GM23338 (cell line): ENCODE measurements at places on chromosomes 7 and 10. TPM values are rescaled to one million over a fixed set of nuclear protein-coding genes. Genes with fewer than 3 reads are reported as not detected.

DNA sequence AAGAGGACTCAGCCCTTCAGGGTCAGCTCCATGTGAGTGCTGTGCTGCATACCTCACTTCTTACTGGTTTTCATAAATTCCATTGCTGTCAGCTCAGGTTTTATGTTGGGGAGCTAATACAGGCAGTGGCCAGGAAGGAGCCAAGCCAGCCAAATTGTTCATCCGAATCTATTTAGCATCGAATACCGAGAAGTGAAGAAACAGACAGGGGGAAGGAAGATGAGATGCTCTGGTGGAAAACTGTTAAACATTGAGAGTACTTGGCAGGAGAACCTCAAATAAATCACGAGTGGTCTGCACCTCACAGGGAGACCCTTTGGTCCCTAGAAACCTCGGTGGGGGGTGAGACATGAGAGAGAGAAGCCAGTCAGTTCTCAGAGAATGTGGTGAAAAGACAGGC lies 196.0 kb upstream of the TMEM72 start:
- no peak for DNase-seq

DNA sequence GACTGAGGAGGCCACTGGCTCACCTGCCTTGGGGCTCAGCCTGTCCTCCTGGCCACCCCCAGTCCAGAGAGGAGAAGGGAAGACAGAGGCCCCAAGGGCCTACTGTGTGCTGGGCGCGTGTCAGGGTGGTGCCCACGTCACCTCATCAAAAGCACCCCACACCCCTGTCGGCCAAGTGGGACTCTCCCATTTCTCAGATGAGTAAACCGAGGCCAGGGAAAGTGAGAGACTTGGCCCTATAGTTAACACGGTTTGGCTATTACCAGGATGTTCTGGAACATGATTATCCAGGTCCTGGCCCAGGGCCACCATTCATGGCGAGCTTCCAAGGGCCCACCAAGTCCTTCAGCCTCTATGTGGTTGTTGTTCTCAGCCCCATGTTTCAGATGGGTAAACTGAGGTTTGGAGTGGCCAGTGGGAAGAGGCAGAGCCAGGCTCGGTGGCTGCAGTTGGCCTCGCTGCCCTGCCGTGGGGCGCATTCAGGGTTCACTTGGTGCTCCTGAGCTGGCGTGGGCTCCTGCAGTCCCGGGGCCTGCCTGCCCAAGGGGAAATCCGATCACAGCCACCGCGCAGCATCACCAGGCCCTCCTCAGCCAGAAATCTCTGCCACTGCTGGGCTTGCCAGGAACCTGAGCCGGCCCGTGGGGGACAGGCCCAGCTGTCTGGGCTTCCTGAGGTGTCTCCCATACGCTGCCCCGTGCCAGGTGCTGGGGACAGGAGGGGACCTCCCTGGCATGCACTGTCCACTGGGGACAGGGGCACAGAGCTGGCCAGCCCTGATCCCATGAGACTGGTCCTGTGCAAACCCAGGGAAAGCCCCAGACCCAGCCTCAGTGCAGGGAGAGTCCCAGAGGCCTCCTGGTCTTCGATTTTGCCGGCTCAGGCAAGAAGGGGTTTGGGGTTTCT lies 117.7 kb upstream of the TNRC18 start:
- DNase-seq = no peak

GRCh38 chr10:101380353-101381017 lies 26.5 kb downstream of the BTRC start:
- DNase-seq = no peak

Gene RAMP3
- 1.1 and 2.6 TPM in 2 replicates for polyA plus RNA-seq

Gene SPOCK2
- polyA plus RNA-seq = 1.2 and 1.3 TPM in 2 replicates

DNA sequence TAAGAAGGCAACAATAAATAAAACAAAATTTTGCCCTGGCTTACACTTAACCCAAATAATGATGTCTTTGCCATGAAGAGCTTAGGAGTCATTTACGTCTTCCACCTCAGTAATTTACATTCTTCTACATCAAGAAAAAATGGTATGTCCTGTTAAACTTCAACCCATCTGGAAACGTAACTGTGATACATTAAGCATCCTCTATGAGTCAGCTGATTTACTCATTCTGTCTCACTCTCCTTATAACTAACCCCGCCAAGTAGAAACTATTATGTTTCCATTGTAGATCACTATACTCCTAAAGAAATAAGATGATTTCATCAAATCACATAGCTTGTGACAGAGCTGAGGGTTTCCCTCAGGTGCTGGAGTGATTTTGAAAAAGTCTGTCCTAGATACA lies 330.7 kb downstream of the CDC14C start:
- DNase-seq = no peak
